Stimulated activated CD4-positive, alpha-beta T cell treated with anti-CD3 and anti-CD28 coated beads, Interleukin-1b, Interleukin-23, amount 100 ng/mL, for 1 hour (primary cell): ENCODE measurements at places on chromosomes 4 and X.

GRCh38 chr4:112973750-112974251, 75.7 kb upstream of the ANK2 start:
- no peak for DNase-seq

DNA sequence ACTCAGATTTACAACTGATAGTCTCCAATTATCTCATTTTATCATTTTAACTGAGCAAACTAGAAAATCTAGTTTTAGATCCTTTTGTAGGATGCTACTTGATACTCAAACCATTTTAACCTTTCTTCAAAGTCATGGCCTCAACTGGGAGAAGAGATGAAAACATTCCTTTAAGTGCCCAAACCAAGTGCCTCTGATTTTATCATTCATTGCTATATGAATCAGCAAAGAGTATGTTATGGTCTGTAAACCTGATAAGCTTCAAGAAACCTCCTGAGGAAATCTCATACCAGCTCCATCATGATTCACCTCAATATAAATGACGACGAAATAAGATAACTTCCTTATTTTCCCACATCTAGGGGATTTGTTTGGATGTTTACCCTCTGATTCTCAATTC, 119.9 kb downstream of the FAM13A start:
- no peak for DNase-seq

- no peak for DNase-seq
Observed at GRCh38 chr4:47737326-47737725, 100.5 kb downstream of the CORIN start.

- DNase-seq: no peak
Observed at GRCh38 chr4:13117185-13117584, 367.0 kb downstream of the RAB28 start.

GRCh38 chrX:13256603-13257002, 63.2 kb downstream of the ATXN3L start:
- DNase-seq: no peak

- no peak for DNase-seq
Observed at GRCh38 chrX:40188573-40189417, 91.0 kb upstream of the BCOR start.

DNA sequence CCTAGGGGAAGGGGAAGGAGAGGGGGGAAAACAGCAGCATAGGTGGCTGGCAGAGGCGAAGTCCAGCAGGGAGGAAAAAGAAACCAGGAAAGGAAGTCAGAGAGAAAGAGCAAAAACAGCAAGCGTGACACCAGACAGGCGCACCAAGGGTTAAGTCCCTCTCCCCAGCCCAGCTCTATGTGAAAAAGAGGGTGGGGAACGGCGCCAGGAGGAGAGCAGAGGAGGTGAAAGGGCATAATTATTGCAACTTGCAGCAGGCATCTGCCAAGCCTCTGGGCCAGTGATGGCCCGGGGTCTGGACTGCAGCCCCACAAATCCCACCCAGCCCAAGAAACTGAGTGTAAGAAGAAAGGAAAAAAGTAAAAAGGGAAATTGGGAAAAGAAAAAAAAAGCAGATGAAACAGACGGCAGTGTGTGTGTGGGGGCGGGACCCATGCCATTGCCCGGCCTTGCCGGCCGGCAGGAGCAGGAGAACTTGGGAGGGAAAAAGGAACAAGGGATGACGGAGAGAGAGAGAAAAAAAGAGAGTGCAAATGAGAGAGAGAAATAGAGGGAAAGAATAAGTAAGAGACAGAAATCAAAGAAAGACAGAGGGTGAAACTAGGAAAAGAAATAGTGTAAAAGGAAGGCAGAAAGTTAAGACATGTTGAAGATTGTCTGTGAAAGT, 14.1 kb upstream of the RHOXF2 start:
- no peak for DNase-seq

DNA sequence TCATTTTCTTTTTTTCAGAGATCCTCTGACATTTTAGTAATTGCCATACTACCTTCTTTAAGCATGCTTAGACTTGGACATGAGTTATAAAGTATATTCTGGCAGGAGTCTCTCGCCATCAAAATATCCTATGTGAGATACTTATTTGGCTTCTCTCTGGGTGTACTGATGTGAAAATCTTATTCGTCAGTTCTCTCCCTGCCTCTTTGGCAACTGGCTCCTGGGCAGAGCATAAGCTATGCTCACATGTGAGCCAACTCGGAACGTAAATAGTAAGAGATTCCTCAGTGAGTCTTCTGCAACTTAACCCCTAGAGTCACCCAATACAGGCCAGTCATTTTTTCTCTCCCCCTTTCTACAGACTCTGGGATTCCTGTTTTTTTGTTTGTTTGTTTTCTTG, 91.6 kb downstream of the MAGEB17 start:
- no peak for DNase-seq

- no peak for DNase-seq
Observed at GRCh38 chrX:117120700-117121099, 657.9 kb upstream of the CT83 start.

DNA sequence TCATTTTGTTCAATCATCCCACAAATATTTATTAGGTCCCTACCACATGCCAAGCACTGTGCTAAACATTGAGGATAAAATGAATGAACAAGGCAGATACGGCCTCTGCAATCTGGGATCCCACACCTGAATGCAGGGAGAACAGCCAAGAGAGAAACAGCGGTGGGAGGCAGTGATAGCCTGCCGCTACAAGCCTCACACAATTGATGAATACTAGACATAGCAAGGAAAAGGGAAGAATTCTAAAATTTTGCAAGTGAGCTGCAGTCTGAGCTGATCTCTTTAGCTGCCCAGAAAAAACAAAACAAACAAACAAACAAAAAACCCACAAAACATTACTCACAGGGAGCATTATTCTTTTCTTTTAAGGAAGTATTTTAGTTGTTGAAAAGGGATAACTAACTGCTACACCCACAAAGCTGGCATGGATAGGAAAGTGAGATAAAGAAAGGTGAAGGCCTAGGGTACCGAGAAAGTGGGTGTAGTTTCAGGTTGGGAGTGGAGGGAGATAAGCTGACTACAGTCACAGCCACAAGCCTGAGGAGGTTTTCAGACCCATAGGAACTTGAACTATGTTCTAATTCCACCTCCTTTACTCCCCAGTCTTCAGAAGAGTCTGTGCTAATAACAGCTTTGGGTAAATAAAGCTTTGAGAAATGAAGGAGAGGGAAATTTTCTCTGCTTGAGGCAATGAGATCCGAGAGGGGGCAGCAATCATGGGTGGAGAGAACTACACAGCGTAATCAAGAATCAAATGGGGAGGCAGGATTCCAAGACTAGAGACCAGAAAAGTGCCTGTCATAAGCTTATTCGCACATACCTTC, 85.4 kb downstream of the SH3RF1 start:
- no peak for DNase-seq

- DNase-seq: no peak
Observed at GRCh38 chrX:70613295-70613694, 168.7 kb downstream of the DLG3 start.

DNA sequence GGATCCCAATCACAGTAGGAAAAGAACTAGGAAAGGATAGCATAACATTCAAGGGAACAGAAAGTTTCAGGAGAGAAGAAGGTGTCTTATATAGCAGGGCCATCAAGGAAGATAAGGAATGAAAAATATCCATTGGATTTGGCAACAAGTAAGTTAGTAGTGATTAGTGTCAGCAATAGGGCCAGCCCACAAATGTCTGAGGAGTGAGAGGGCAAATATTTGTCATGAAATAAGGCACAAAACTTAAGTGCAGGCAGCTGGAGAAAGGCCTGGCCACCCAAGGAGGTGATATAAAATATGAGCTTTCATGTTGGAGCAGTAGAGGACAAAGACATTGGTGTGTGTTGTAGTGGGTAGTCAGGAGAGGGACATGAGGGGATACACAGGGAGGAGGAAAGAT, 132.1 kb downstream of the COL4A6 start:
- no peak for DNase-seq

- DNase-seq: no peak
Observed at GRCh38 chrX:25052798-25053534, 37.2 kb upstream of the ARX start.

- DNase-seq: no peak
Observed at GRCh38 chr4:152607178-152607577, 71.3 kb upstream of the FBXW7 start.

DNA sequence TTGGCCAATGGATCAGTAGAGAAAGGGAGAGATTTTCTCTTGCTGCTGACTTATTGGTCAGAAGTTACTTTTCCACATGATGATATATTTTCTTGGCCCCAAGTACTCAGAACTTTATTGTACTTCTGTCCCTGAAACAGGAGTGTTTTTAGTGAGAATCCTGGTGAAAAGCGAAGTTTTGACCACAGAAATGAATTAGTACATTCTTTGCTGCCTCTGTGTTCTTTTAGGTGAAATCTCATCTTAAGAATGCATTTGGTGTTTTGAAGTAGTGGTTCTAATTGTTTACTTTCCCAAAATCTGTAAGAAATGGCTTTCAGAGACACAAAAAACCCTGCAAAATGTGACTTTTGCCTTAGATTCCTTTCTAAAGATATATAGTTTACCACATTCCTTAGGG, 240.4 kb downstream of the FRMPD4 start:
- DNase-seq: no peak

- DNase-seq: no peak
Observed at GRCh38 chr4:165560941-165561340, 182.1 kb downstream of the CPE start.

DNA sequence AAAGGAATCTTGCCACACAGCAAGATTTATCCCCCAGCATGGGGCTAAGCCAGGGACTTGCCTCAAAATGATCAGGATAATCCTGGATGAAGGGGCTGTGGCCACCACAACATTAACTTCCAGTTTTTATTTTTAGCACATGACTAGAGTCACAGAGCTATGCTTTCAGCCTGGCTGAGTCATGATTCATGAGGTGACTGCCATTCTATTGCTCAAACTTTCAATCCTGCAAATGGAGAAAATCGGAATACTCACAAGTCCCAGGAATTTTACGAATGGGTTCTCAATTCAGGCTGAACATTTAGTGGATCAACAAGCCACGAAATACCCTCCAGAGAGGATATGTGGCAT, 70.7 kb upstream of the HPGD start:
- DNase-seq: no peak
